Activated CD4-positive, alpha-beta T cell treated with anti-CD3 and anti-CD28 coated beads, Interleukin-2, amount 10 ng/mL, durations not matched to agents 24 days and 14 days (primary cell): ENCODE measurements at places on chromosomes 4 and X. TPM values are rescaled to one million over a fixed set of nuclear protein-coding genes. Genes with fewer than 3 reads are reported as not detected.

Gene PALLD
- total RNA-seq = 34.3 and 37.9 TPM in 2 replicates

Gene FAAH2
- total RNA-seq = 4.0 and 5.0 TPM in 2 replicates

Gene DBET
- not detected in 2 replicates for total RNA-seq

Gene SMIM10L2A
- total RNA-seq = 1.2 and 1.3 TPM in 2 replicates

Gene IL15
- 0.86 and 0.92 TPM in 2 replicates for total RNA-seq

Gene STOX2
- not detected in 2 replicates for total RNA-seq

Gene TLR6
- 0.88 and 1.1 TPM in 2 replicates for total RNA-seq

Gene EDNRA
- not detected in 2 replicates for total RNA-seq

Gene FREM3
- not detected in 2 replicates for total RNA-seq

Gene TEC
- total RNA-seq = 2.7 and 3.0 TPM in 2 replicates

Gene RAI2
- total RNA-seq = 0.14 and 0.16 TPM in 2 replicates

Gene DCUN1D4
- 33.5 and 34.3 TPM in 2 replicates for total RNA-seq

DNA sequence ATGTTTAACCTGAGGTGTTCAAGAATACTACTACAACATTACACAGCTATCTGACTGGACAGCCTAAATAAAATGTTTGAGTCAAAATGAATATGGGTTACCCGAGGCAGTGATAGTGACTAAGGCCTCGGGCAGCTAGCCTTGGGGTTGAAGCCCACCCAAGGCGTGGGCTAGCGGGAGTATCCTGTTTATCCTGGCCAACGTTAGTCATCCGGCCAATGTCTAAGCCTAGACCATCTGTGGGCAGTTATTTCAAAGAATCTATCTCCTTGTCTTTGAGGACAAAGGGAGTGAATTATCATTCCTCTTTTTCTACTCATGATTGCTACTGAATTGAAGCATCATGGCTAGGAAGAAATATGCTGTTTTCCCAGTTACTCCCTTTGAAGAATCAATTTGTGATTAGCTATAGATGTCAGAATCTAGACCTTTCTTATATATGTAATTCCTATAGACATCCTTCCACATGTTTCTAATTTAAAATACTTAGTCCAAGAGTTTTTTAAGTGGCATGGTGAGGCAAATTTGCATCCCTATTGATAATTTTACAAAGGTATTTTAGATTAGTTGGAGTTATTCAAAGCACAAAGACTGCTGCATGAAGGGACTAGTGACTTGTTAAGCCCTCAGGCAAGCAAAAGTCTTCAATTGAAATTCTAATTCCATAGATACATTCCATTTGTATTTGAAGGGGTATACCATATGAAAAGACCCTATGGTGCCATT lies 6.0 kb upstream of the PDGFC start:
- DNase-seq = no peak

GRCh38 chr4:83489711-83490326 lies 4.9 kb upstream of the ABRAXAS1 start:
- no peak for DNase-seq

- no peak for DNase-seq
These were observed 19.1 kb downstream of the RNF212 start for GRCh38 chr4:1094336-1094690.

DNA sequence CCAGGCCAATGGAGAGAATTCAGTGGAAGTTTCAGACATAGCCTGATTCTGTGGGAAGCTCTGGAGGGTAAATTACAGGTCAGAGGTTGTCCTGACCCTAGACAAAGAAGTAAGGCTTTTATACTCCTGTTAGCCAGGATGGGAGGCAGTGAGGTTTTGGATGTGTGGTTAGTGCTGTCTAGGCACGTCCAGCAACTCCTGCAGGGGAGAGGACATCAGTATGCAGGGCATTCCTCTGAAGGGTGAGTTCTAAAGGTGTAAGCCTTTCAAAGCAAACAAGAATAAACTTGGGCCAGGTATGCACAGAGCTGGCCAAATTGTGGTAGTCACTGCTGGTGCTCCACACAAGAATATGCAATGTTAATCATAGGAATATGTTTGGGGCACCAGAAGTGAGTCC lies 562.5 kb downstream of the CCSER1 start:
- peak; percentile 20 for DNase-seq

- DNase-seq = no peak
These were observed 43.7 kb downstream of the BBS12 start for GRCh38 chr4:122775987-122776836.

- DNase-seq = peak; percentile 61
These were observed 17.1 kb upstream of the CD40LG start for GRCh38 chrX:136630881-136631280.

DNA sequence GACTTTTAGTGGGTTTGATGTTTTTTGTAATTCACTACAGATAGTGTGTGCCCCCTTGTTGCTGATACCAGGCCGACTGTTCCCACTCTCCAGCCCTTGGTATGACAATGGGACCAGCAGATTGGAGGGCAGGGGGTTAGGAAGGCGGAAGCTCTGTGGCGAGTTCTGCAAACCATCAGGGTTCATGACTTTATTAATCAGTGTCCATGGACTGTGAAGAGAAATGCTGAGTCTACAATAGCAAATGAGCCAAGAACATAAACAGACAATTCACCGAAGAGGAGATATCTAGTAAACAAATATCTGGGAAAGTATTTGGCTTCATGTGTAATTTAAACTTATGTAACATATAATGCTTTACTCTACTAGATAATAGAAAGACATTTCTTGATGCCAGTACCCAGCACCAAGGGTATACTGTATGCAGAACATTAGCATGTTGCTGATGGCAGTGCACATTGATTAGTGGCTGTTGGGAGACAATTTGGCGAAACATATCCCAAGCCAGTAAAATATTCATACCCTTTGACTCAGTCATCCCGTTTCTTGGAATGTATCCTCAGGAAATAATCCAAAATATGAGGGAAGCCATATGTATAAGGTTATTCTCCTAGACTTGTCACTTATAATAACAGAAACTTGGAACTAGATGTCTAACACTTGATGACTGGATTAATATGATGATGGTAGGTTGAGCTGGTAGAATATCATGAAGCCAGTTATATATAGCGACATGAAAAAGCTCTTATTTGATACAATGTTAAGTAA lies 169.4 kb downstream of the PTTG2 start:
- no peak for DNase-seq

DNA sequence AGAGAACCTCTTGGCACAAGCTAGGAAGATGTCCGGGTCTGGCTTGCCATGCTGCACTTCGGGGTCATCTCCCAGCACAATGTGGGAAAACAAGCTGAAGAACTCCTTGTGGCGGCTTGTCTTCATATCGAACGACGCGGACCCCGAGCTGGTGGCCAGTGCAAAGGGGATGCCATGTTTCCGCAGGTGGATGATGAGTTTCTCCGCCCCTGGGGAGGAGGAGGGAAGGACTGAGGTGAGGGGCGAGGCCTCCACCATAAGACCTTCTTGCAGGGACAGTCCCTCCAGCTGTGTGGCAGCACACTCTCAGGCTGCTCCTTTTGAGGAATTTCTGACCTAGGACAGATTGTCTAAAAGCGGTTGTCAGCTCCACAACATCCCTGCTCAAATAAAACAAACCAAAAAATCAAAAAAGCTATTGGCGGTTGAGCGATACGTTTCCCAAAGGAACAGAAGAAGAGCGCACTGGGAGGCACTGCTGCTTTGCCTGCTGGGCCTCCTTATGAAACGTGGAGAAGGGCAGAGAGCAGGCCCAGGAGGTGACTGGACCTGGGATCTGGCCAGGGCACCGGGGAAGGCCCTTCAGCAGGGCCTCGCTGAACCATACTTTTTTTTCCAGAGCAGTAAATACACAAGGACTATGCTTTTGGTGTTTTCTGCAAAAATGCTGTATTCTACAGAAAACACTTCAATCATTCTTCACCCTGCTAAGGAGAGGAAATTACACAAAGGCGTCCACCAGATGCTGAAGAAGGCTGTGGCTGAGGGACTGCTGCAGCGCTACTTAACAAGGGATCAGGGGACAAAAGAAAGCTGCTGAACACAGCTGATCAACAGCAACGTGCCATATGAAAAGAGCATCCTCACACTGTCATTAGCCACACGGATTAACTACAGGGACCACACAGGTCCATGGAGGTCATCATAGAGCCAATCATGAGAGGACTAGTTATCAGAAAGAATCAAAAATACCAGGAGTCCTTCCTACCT lies 70.0 kb upstream of the STS start:
- no peak for DNase-seq

DNA sequence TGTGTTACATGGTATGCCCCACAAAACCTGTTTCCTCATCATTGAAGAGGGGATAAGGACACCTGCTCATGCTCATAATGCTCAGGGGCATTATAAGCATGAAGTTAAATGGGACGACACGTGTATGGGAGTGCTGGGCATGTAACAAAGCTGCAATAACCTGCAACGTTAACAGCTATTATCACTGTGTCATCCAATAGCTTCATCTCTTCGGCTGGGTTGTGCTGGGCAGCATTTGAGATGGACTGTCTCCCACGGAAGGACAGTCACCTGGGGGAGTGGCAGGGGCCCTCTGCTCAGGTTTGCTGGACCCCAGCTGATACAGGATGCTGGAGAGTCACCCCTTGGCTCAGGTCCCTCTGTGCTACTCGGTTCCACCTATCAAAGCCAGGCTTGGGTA lies 94.5 kb downstream of the NSUN7 start:
- DNase-seq = no peak

DNA sequence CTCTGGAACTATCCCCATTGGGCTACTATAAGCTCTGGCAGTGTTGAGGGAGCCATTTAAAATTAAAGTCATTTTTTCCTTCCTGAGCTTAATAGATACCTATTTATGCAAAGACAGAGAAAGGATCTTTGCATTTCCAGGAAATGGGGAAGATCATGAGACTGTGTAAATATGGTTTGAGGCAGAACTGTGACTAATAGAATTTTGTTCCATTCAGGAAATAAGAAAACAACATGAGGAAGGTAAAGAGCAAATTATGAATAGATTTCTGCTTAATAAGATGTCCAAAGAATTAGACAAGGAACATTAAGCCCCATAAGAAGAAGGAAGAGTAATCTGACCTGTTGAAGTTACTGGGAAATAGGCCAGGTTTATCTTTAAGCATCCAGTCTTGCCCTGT lies 17.8 kb upstream of the TBC1D19 start:
- DNase-seq = no peak

DNA sequence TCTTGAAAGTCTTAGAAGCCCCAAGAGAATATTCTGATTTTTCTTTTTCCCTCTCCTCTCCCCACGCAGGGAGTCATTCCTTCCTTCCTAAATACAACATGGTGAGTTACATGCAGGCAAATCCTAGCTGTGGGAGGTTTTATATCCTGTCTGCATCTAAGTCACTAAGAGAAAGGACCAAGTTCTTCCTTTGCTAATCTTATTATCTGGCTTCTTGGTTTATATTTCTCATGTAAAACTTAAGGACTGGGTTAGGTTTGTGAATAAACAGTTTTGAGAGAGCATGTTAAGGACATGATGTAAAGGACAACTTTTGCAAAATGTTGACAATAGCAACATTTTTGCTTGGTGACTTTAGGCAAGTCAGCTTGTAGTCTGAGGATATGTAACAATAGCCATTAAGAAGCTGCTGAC lies 5.1 kb upstream of the CXCL9 start:
- no peak for DNase-seq

DNA sequence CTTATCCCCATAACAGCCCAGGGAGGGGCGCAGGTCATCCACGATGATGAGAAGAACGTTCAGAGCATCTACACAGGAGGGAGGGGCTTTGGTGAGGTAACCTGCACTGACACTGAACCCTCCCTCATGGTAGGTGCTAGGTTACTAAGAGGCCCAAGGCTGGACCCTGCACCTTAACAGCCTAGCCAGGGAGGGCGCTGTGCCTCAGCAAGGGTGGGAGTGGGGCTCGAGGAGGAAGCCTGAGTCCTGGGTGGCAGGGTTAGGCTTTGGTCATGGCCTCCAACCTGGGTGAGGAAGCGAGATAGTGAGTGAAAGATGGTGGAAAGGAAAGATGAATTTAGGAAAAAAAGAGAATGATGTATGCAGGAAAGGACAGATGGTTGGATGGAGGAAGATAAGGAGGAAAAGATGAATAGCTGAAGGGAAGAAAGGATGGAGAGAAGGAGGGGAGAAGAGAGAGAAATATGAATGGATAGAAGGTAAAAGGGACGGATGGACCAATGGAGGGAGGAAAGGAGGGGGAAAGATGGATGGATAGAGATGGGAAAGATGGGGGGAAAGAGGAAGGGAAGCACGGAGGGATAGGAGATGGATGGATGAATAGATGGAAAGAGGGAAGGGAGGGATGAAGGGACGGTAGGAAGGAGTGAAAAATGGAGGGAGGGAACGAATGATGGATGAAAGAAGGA lies 736 bp downstream of the IDS start:
- DNase-seq = peak; percentile 89

GRCh38 chr4:157795495-157795894 lies 377.3 kb downstream of the GASK1B start:
- no peak for DNase-seq

GRCh38 chrX:53190363-53190960 lies 34.5 kb downstream of the KDM5C start:
- no peak for DNase-seq

DNA sequence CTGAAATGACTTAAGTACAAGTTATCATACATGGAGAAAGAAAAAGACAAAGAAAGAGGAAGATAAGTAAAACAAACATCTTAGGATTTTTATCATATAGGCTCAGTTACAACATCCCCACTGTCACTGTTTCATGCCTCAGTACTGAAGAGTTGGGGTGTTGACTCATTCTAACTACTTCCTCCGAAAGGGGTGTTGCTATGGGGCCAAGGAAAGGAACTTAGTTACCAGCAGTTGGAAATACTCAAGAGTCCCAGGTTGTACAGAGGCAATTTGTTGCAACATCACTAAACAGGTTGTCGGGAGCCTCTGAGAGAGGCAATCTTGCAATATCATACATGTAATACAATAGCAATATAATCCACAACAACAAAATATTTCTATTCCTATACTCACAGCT lies 1264.7 kb downstream of the PCDH7 start:
- DNase-seq = no peak

- DNase-seq = no peak
These were observed 48.7 kb downstream of the STIM2 start for GRCh38 chr4:26909369-26909768.

- DNase-seq = no peak
These were observed 318.9 kb upstream of the F9 start for GRCh38 chrX:139211568-139212182.

DNA sequence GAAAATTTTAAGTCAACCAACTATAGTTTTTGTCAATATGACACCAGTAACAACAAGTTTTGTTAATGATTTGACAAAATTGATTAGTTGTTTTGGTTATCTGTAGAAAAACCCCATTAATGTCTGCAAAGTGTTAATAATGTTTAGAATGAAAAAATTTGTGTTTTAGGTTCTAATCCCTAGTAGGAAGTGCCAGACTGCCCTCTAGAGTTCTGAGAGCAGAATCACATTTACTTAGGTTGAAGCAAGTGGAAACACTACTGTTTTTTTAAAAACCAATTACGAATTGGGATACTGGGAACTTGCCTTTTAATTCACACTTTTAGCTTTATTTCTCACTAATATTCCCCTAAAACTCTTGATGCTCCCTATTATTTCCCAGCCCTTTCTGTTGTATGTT lies 101.1 kb upstream of the CYLC1 start:
- DNase-seq = no peak

GRCh38 chrX:136794080-136794479 lies 13.3 kb upstream of the ARHGEF6 start:
- no peak for DNase-seq
